CD4-positive, alpha-beta T cell treated with Interleukin-6 for 4 hours (primary cell): ENCODE measurements at places on chromosomes 7 and 10.

DNA sequence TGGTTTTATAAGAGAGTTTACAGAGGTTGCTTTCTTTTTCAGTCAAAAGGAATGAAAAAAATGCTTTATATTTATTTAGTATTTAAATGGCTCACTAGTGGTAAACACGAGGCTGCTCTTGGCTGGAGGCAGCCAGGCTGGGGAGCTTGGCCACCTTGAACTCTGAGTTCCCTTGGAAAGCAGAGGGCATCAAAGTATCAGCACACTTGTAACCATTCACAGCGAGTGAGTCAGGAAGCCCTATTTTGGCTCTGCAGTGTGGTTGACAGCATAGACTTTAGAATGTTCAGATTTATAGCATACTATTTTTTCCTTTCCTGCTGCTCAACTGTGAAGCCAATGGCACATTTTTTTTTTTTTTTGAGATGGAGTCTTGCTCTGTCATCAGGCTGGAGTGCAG lies 51.6 kb downstream of the CYCS start:
- no peak for DNase-seq

GRCh38 chr7:132683896-132684690 lies 107.8 kb upstream of the PLXNA4 start:
- DNase-seq: no peak

DNA sequence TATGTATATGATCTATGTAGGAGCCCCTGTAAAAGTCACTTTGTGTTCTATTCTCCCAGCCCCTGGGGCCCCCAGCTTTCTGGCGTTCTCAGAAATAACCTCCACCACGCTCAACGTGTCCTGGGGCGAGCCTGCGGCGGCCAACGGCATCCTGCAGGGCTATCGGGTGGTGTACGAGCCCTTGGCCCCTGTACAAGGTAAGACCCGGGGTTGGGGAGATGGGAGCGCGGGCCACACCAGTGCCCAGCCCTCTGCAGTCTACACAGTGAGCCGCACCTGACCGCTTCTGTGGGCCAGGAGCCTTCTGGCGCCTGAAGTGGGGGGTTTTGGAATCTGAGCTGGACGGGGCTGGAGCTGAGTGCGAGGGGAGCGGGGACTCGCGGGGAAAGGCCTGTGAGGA lies 472.1 kb upstream of the FOXK1 start:
- DNase-seq: no peak

DNA sequence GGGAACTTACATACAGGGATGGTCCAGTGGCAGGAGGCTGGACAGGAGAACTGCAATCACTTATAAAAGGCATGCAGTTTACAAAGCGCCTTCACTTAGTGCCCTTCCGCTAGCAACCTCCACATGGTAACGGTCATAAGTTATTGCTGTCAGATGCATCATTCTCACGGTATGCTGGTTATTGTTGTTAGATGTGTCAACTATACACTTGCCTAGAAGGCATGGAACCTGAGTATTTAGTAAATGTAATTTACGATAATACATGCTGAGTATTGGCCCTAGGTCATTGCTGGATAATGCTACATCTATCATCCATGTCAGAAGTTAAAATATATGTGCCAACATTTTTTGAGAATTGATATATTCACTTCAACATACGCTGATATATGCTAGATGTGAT lies 155.1 kb upstream of the MBL2 start:
- DNase-seq: no peak

DNA sequence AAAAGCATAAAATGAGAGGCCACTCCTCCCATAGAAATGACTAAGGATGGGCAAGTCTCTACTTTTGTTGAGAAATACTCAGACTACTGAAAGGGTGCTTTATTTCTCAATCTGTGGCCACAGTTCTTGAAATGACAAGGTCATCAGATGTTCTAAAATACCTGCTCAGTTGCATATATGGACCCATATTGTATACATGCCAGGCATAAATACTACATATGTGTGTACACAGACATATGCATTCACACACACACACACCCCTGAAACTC lies 691.5 kb upstream of the SORCS1 start:
- no peak for DNase-seq

- peak; percentile 47 for DNase-seq
Measured at GRCh38 chr10:119270762-119271366, 63.5 kb downstream of the GRK5 start.

GRCh38 chr7:8638076-8638475 lies 204.7 kb downstream of the NXPH1 start:
- no peak for DNase-seq

GRCh38 chr10:35369049-35369611 lies 32.8 kb downstream of the CCNY start:
- DNase-seq: no peak

- DNase-seq: no peak
Measured at GRCh38 chr7:140364819-140365218, 33.5 kb downstream of the SLC37A3 start.

DNA sequence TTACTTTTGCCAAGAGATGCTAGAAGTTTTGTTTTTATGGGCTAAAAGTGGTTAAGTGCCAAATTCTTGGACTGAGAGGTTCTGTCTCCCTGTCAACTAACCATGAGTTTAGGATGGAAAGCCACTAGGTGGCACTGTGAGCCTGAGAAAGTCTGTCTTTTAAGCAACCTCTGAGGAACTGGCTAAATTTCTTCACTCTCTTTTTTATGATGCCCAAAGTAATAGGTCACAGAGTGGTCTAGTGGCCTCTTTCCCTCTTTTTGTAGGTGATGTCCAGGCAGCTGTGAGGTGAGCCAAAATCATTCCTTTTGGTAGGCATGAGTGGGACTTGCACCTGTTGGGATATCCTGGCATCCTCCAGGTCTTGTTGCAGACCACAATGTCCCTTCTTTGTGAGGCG lies 56.8 kb downstream of the SND1 start:
- peak; percentile 79 for DNase-seq

GRCh38 chr10:116171505-116171904 lies 101.5 kb downstream of the GFRA1 start:
- DNase-seq: no peak

DNA sequence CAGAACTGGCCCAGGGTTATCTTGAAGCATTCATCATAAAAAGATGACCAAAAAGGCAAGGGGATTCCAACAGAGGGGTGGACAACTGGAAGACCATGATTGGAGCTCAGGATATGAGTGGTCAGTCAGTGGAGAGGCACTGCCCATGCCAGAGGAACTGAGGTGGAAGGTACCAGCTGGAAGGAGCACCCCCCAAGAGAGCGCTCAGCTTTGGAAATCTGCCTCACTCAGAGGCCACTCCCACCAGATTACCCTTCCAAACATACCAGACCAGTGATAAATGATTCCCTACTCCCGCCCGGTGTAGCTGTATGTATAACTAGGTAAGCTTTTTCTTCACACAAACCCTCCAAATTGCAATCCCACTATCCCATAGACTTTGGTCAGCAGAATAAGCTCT lies 257.0 kb upstream of the SLC26A5 start:
- no peak for DNase-seq

GRCh38 chr10:95873139-95873538 lies 34.6 kb upstream of the CC2D2B start:
- no peak for DNase-seq

DNA sequence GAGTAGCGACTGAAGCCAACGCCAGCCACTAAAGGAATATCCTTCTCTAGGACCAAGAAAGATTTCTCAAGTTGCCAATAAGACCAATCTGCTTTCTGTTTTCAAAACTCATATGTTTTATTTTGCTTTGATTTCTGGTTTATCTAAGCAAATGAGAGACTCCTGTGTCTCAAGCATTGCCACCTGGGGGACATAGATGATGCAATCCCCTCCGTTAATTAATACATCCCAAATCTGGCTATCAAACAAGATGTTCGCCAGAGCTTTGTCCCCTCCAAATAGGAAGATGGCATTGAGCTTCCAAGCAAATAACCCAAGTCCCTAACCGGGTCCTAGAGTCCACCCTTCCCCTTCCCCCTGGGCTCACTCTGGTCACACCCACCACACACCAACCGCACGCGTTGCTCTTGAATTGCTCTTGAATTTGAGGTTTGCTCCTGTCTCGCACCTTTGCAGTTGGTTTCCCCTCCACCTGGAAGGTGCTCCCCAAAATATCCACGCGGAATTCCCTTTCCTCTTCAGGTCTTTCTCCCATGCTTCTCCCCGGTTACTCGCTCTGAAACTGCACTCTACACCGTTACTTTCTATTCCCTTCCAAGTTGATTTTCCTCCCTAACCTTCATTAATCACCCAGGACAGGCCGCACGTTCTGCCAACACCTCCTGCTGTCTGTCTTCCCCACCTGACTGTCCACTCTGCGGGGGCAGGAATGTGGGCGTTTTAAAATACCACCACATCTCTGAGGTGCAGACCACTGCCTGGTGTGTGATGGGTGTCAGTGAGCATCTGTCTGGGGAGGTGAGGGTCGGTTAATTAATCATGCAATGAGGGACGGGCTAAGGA lies 64.1 kb upstream of the RNF32 start:
- DNase-seq: no peak

- DNase-seq: no peak
Measured at GRCh38 chr7:81802251-81802650, 32.4 kb upstream of the HGF start.

DNA sequence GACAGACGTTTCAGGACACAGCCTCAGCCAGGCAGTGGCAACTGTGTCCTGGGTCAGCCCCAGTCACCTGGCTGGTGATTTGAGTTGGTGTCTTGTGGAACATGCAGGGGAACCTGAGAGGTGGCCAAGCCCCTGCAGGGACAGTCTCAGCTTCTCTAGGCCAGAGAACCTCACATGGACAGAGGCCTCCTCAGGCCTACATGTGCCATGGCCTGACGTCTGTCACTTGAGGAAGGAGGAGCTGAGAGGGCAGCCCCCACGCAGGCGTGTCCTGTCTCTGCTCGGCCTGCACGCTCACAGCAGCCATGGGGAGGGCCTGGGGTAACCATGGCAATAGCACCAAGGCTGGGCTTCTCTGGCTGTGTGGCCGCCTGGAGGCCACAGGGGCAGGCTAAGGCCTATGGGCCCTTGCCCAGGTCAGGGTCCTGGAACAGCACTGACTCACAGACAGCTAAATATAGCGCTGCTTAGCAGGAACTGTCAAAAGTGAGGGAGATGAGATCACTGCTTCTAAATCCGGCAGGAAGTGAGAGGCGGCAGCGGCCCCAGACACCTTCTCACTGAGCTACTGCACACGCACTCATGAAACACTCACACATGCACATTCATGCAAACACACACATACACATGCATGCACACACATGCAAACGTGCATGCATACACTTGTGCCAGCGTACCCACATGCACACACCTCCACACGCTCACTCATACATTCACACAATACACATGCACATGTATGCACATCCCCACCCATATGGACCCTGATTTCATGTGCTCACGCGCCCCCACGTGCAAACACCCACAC lies 57.0 kb downstream of the YKT6 start:
- peak; percentile 80 for DNase-seq

- DNase-seq: no peak
Measured at GRCh38 chr10:10038348-10038747, 979.3 kb upstream of the CELF2 start.

GRCh38 chr7:132596588-132596987 lies 20.3 kb upstream of the PLXNA4 start:
- DNase-seq: no peak

DNA sequence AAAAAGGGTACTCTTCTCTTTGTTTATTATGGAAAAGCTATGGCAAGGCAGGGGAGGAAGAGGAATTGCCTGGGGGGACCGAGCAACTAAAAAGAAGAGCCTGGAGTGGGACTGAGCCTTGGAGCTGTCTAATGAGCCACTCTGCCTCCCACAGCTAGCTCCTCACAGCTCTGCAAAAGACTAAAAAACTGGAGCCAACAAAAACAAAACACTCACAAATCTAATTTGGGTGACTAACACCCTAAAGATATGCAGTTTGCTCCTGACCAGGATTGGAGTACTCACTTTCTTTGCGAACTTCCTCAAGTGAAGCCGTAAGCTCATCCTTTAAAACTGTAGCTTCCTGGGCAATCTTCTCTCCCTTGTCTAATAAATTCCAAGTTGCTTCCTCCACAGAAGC lies 89.4 kb downstream of the CTNNA3 start:
- DNase-seq: no peak

GRCh38 chr10:113686028-113686427 lies 6.3 kb downstream of the CASP7 start:
- no peak for DNase-seq
